ENCODE measurements at places on chromosomes 7 and 10.
A peak's percentile ranks its signal among the peaks of the same experiment; 100 is the strongest.

- DNase-seq: no peak
Measured at GRCh38 chr7:94228223-94228622, 166.5 kb upstream of the COL1A2 start.

DNA sequence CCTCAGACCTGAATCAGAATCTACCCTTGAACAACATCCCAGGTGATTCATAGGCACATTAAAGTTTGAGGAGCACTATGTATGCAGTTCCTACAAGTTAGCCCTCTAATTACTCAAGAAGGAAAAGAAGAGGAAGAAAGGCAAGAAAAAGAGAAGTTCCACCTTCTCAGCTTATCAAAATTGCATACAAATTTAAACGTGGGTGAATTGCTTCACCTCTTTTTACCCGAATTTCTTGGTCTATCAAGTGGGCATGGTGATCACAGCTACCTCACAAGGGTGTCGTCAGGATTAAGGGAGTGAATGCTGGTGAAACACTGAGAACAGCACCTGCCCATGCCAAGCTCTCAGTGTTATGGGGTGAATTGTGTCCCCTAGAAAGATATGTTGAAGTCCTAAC is 43.8 kb upstream of the PAPSS2 start:
- DNase-seq: no peak

DNA sequence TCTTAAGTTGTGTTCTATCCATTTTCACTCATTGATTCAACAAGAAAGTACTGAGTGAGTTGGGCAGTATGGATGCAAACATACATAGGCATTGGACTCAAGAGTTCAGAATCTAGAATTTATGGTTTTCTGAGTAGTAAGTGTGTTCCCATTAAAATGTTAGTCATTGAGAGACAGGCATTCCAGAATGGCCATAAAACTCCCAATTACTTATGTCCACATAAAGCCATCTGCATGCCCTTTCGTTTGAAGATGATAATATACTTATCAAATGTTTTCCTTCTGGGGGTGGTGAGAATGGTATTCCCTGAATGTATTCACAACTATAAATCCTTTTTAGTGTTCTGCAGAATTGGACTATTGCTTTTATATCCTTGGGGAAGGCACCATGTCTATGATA is 131.6 kb downstream of the CD36 start:
- peak; percentile 87 for DNase-seq

DNA sequence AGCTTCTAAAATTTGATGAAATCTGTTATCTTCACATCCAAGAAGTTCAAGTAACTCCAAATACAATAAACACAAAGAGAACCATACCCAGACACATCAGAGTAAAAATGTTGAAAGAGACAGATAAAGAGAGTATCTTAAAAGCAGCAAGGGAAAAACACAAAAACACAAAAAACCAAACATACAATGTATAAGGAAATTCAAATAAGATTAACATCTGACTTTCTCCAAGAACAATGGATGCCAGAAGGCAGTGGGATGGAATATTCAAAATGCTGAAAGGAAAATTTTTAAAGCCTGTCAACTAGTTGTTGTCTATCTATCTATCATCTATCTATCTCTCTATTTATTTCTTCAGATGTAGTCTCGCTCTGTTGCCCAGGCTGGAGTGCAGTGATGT is 72.4 kb upstream of the MKLN1 start:
- peak; percentile 5 for DNase-seq

DNA sequence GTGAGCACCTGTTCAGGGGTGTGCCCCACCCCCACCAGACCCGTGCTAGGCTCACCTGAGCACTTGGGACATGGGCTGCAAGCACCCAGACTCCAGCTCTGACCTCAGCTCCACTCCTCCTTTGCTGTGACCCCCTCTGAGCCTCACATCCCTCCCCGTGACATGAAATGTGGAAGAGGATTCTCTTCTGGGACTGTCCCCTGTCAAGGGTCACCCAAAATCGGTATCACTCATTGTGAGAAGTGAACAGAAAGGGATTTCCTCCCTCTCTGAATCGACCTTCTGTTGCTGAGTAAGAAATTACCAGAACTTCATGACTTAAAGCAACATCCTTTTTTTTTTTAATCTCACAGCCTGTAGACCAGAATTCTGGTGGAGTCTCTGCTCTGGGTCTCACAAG is 6.2 kb upstream of the CHST15 start:
- DNase-seq: no peak
